ENCODE measurements at places on chromosomes 16 and 17.

DNA sequence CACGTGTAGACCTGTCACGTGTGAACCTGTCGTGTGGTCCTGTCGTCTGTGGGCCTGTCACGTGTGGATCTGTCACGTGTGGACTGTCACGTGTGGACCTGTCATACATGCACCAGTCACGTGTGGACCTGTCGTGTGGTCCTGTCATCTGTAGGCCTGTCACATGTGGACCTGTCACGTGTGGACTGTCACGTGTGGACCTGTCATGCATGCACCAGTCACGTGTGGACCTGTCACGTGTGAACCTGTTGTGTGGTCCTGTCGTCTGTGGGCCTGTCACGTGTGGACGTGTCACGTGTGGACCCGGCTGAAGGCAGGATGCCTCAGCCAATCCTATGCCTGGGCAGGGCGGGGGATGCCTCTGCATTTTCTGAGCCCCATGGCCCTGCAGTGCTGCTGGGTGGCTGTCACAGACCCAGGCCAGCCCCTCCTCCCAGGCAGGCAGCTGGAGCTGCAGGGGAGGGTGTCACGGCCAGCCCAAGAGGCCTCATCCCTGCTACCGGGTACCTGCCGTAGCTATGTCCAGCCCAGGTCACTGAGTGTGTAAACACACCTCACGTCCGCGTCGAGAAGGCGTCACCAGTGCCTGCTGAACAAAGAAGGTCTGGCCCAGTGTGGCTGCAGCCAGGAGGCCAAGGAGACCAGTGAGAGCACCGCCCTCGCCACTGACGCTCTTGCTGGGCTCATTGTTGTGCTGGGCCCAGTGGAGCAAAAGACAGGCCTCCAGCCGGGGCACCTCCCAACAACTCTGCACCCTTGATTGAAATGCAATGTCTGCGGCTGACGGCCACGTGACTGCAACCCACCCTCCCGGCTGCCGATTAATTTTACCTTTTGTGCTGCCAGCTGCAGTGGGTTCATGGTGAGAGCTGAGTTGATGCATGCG lies 18.6 kb upstream of the ACSF3 start:
- no peak for DNase-seq

DNA sequence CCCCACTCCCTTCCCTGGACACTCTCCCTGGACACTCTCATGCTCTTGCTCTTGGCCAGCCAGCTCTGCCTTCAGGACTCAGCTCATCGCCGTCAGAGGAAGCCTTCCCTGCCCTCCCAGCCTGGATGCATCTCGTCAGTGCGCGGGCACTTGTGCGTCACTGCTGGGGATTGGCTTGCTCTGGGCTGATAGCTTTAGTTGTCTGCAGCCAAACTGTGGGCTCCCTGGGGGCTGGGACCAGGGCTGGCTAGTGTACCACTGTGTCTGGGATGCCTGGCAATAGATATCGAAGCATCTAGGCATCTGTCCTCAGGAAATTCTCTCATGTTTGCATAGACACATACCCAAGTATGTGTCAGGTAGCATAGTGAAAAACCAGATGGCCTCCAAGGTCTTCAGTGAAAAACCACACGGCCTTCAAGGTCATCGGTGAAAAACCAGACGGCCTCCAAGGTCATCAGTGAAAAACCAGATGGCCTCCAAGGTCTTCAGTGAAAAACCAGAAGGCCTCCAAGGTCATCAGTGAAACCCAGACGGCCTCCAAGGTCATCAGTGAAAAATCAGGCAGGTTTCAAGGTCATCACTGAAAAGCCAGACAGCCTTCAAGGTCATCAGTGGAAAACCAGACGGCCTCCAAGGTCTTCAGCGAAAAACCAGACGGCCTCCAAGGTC lies 72.0 kb downstream of the CMIP start:
- no peak for DNase-seq

DNA sequence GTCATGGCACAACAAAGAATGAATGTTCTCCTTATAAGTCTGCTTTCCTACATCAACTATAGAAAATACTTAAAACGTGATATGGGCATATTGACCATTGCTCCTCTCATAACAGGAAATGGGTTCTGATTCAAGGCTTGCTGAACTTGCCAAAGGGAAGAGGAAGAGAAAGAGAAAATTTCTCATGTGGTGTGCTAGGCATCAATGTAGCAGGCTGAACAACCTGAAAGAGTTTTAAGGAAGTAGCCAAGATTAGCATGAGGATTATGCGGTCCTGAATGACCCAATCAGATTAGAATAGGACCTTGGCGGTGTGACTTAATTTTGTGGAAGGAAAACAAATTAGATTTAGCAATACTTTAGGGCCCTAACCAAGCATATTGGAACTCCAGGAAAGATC lies 617.7 kb upstream of the CDH11 start:
- no peak for DNase-seq

- no peak for DNase-seq
Measured at GRCh38 chr16:50679676-50680555, 1.2 kb downstream of the SNX20 start.

DNA sequence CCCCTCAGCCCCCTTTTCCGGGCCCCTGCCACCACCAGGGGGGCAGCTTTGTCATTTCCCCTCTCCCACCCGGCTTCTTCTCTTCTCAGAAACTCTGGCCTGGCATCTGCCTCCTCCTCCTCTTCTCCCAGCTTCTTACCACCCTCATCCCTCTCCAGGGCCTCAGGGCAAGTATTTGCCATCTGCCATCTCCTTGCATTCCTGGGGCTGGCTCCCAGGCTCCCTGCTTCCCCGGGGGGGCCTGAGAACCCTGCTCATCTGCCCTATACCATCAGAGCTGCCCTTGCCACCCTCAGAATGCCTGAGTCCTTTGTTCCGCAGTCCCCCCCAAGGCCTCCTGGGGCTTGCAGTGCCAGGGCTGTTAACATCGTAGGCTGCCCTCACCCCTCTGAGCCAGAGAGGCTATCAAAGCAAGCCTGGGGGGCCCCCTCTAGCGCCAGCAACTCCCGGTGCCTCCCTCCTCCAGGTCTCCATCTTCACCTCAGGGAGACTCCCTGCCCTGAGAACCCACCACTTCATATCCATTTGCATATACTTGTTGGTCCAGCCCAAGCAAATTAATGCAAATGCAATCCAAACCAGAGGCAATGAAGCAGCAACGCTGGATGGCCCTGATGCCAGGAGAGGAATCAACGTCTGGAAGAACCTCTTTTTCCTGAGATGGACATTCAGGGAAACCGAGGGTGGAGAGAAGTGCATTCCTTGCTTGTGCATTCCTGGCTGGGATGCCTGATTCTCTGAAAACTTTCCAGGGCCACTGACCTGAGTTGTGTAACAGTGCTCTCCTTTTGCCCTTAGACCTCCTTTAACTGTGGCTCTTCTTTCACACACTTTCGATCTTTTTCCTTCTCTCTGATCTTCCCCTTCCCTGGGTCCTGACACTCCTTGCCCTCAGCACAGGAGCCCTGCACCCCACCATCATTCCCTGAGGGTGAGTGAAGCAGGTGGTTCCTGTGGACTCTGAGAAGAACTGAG lies 20.7 kb upstream of the SP2 start:
- no peak for DNase-seq

GRCh38 chr16:60091529-60091928 lies 1357.4 kb upstream of the GOT2 start:
- DNase-seq, result no peak

- DNase-seq, result no peak
Measured at GRCh38 chr17:46809110-46809571, 9.4 kb downstream of the WNT3 start.

GRCh38 chr17:47877368-47878034 lies 18.5 kb upstream of the SP2 start:
- DNase-seq, result peak; percentile 52

- no peak for DNase-seq
Measured at GRCh38 chr17:58416937-58417299, 416 bp downstream of the RNF43 start.

GRCh38 chr17:45577571-45578279 lies 87.2 kb upstream of the PLEKHM1 start:
- no peak for DNase-seq

GRCh38 chr16:1509307-1510221 lies 16.4 kb downstream of the TELO2 start:
- DNase-seq, result no peak

- peak; percentile 65 for DNase-seq
Measured at GRCh38 chr16:28974007-28974436, 556 bp upstream of the SPNS1 start.

GRCh38 chr16:67884-68789 lies 4.3 kb downstream of the RHBDF1 start:
- DNase-seq, result no peak

DNA sequence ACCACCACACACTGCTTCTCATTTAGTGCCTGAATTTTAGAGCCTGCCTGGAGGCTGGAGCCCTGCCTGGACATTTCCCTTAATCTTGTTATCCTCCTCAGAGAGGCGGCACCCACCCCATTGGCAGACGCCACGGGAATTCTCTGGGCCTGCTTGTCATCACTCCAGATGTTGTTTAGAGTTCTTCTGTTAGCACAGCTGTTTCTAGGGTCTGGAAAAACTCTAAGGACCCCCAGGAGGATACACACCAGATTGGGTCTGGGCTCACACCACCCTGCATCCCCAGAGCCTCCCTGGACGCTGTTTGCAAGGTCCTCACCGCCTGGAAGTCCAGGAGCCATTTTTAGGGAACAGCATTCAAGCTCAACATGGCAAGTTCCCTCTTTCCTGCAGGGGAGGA lies 565 bp upstream of the XAF1 start:
- DNase-seq, result no peak

GRCh38 chr16:71669926-71670536 lies 44.0 kb downstream of the MARVELD3 start:
- no peak for DNase-seq

GRCh38 chr16:84449156-84450140 lies 55.0 kb downstream of the MEAK7 start:
- no peak for DNase-seq

DNA sequence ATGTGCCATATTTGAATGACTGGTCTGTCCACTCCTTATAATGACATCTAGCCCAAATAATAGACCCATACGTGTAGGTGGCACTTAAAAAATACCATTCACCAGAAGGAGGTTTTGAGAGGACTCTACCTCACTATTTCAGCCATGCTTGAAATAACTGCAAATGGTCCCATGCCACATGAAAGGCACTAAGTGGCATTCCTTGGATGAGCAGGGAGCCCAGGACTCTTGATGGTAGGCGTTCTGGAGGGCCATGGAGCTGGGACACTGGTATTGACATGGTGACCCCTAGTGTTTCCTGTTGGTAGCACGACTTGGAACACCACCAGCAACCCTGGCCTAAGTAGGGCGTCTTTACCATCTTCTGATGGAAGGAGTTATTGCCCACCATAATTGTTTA lies 148.7 kb upstream of the ZFHX3 start:
- peak; percentile 74 for DNase-seq

DNA sequence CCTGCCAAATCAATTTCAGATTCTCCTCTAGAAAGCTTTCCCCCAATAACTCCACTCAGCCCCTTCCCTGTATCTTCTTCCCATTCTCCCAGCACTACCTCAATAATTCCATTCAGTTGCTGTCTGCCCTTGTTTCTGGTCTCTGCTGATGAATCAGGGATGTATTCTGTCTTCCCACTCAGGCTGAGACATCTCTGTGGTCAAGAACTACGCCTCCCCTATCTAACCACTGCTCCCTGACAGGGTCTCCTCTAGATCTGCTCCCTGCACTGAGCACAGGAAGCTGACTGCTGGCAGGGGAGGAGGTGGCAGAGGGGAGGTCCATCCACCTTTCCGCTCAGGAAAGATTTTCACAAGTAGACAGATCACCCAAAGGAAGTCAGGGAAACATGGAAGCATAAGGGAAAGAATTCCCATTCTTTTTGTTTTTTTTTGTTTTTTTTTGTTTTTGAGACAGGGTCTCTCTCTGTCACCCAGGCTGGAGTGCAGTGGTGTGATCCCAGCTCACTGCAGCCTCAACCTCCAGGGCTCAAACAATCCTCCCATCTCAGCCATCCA lies 16.9 kb upstream of the SP2 start:
- peak; percentile 33 for DNase-seq

GRCh38 chr16:23523876-23524385 lies 13.6 kb upstream of the GGA2 start:
- DNase-seq, result no peak

GRCh38 chr16:51577621-51578303 lies 426.7 kb upstream of the SALL1 start:
- DNase-seq, result no peak

DNA sequence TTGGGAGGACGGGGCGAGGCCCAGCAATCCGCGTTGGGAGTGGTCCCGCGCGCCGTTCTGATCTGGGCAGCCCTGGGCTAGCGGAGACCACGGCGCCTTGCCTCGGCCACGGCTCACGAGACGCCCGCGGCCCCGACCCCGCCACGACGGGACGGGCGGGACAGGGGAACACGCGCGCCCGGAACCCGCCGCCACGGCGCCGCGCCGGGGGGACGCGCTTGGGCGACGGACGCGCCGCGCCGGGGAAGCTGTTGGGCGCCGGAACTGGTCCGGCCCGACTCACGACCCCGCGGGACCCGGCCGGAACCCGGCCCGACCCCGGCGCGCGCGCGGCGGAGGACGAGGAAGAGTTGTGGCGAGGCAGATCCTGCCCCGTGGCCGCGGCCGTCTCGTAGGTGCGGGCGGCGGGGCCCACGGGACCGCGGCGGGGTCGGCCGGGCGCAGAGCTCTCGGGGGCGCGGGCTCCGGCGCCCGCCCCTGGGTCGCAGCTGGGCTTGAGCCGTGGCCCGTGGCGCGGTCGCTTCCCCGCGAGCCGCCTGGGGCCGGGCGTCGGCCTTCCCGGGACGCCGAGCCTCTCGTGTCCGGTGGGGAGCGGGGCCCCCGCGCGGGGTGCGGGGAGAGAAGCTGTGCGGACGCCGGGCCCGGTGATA lies at the start of gene ACSF3:
Gene ACSF3 (plus strand): TSS at position 251 of the 650 bp plus-strand sequence. CDS start 6,830 bp downstream, outside the sequence.
- peak; percentile 82 for DNase-seq

GRCh38 chr17:11404431-11405276 lies 163.6 kb downstream of the SHISA6 start:
- no peak for DNase-seq

DNA sequence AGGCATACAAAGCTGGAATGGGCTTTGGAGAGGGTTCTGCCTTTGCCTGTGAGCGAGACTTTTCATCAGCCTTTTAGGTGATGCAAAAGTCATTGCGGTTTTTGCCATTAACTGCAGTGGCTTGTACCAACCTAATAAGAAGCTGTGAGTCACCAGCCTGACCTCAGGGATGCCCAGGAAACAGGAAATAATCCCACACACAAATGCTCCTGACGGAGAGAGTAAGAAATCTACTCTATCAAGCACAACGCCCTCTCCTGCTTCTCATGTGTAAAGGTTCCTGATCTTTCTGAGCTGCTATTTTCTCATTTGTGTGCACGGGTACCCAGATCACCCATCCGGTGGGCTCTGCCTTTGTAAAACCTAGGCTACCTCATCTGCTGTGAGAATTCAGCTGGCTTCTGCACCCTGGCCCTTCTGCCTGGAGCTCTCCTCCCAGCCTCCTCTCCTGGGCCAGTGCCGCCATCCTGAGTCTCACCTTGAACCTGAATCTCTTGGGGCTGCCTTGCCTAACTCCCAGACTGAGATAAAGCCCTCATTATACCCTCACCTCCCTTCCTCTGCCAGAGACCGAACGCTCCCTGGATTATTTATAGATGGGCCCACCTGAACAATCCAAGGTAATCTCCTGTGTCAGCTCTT lies 299.7 kb downstream of the C16orf95 start:
- DNase-seq, result peak; percentile 18

- no peak for DNase-seq
Measured at GRCh38 chr16:4110680-4111079, 5.6 kb downstream of the ADCY9 start.

- no peak for DNase-seq
Measured at GRCh38 chr16:97822-98221, 19.8 kb downstream of the MPG start.

Data from hematopoietic multipotent progenitor cell treated with erythropoietin and hydrocortisone succinate and interleukin-3 and kit ligand, for 4 days (in vitro differentiated cells).